ENCODE measurements at places on chromosomes 12 and 14.

GRCh38 chr12:67996347-67996746 lies 7.1 kb downstream of the IFNG-AS1 start:
- DNase-seq = no peak

DNA sequence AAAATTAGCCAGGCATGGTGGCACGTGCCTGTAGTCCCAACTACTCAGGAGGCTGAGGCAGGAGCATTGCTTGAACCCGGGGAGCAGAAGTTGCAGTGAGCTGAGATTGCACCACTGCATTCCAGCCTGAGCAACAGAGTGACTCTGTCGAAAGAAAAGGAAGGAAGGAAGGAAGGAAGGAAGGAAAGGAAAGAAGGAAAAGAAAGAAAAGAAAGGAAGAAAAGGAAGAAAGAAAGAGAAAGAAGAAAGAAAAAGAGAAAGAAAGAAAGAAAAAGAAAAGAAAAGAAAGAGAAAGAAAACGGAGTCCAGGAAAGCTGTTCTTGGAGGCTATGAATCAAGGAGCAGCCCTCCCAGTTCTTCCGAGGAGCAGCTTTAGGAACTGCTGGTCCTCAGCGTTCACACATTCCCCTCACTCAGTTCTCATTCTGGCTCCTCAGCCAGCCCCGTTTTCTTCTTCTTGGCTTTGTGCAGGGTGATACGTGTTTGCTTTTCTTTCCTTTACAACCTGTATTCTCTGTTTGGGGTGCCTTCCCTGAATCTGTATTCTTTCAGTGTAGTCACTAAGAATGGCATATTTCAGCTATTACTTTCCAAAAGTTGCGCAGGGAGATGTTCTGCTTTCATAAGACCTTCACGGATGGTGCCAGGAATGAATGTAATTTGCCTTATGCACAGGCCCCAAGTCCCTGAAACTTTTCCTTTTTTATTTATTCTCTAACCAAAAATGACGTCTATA lies 12.2 kb downstream of the FBXL14 start:
- DNase-seq = no peak

DNA sequence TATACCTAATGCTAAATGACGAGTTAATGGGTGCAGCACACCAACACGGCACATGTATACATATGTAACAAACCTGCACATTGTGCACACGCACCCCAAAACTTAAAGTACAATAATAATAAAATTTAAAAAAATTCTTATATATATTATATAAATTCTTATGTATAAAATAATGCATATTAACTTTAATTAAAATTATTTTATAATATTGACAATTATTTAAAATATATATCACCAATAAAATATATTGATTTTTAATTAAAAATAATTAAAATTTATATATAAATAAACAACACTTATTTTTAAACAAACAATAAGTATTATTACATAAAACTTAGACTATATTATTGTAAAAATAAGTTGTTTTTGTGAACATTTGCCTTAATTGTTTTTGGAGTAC lies 188.8 kb downstream of the SYT1 start:
- no peak for DNase-seq

- peak; percentile 16 for DNase-seq
Observed at GRCh38 chr12:67651132-67651695, 2.7 kb downstream of the DYRK2 start.

DNA sequence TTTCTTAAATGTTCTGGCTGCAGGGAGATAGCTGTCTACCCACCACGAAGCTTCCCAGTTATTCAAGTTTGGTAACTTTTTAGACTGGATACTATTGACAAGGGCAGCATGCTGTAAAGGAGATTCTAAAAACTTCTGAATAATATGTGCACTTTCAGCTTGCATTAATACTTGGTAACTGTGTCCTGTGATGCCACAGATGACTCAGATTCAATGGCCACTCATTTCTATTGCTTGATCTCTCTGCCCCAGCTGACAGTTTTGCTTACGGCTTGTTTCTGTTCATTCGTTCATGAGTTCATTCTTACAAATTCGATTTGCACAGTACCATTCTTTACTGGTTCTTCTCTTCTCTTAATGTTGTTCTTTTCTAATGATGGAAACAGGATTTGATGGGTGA lies 142.8 kb downstream of the PELI2 start:
- no peak for DNase-seq

- DNase-seq = no peak
Observed at GRCh38 chr14:100841066-100841760, 15.3 kb downstream of the MEG3 start.

DNA sequence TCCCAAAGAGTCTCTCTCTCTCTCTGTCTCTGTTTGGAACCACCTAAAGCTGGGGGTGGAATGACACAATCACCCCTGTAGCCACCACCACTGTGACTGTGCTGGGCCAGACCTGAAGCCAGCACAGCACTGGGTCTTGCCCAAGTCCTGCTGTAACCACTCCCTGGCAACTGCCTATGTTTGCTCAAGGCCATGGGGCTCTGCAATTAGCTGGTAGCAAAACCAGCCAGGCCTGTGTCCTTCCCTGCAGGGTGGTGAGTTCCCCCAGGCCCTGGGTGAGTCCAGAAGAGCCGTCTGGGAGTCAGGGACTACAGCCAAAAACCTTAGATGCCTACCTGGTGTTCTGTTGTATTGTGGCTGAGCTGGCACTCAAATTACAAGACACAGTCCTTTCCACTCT lies 50.8 kb downstream of the DGLUCY start:
- DNase-seq = no peak

- no peak for DNase-seq
Observed at GRCh38 chr14:31884776-31885379, 192.2 kb upstream of the ARHGAP5 start.

- no peak for DNase-seq
Observed at GRCh38 chr12:40697566-40698259, 5.5 kb downstream of the CNTN1 start.

GRCh38 chr14:65471038-65471878 lies 58.7 kb downstream of the FUT8 start:
- no peak for DNase-seq

DNA sequence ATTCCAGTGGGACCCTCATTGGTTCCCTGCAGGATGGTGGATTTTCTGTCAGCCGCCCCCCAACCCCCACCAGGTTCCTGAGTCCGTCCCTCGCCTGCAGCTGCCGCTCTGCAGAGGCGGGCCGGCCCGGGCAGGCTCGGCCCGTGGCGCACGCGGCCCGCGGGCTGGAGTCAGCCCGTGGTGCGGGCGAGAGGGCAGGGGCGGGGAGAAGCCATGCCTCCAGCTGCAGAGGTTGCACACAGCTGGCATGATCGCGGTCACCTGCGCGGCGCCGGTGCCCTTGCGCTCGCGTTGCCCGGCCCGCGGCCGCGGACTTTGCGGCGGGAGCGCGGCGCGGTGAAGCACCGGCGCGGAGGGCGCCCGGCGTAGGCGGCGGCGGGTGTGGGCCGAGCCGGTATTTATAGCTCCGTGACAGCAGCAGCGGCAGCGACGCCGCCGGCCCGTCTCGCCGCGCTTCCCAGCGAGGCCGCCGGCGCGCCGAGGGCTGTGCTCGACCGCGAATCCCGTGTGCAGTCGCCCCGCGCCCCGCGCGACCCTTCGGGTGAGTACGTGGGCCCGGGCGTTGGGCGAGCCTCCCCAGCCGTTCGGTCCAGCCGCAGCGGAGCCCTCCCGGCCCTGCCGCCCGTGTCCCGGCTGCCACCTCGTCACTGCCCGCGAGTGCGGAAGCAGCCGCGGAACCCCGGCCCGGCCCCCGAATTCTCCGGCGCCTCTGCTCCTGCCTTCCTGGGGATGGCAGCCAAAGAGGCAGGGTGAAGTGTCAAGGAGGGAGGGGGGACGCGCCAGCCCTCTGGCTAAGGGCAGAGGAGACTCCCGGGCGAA lies at the start of gene TMEM117:
TSS of gene TMEM117 (plus strand) at position 426 of the 819 bp plus-strand sequence.
- DNase-seq = peak; percentile 71

- no peak for DNase-seq
Observed at GRCh38 chr14:69985463-69985862, 106.2 kb downstream of the SMOC1 start.

GRCh38 chr14:69355607-69356281 lies 42.4 kb downstream of the ERH start:
- no peak for DNase-seq

- no peak for DNase-seq
Observed at GRCh38 chr12:68962877-68963855, 30.2 kb upstream of the CPM start.

DNA sequence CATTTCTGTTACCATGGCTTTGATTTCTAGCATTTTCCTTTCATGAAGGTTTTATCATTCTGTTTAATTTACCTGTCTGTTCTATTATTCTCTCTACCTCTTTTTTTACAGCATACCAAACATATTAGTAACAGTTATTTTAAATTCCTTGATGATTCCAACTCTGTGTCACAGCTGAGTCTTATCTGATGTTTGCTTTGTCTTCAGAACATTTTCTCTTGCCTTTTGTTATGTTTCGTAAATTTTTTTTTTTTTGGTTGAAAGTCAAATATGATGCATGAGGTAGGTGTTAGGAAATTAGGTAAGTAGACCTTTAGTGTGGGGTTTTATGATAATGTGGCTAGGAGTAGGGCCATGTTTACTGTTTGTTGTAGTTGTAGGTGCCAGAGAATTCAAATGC lies 496.4 kb downstream of the FOXG1 start:
- DNase-seq = no peak

GRCh38 chr12:53482626-53483168 lies 16.6 kb downstream of the MAP3K12 start:
- DNase-seq = no peak

DNA sequence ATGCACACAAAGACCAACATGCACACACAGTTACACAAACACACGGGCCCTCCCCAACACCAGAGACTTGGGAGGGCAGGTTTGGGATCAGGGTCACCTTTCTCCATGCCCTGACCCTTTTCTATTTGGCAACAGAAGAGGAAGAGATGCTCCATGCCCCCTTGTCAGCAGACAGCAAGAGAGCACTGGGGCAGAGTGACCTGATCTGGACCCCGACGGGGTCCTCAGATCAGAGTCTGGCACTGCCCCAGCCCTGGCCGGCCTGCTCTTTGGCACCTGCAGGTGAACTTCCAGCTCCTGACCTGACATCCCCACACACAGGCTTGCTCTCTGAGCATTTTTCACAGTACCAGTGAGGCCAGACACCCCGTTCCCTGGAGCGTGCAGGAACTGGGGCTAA lies 21.4 kb downstream of the ADCY6 start:
- no peak for DNase-seq

- DNase-seq = no peak
Observed at GRCh38 chr14:61489512-61489911, 168.1 kb downstream of the PRKCH start.

GRCh38 chr14:84442521-84442920 lies 1087.4 kb upstream of the FLRT2 start:
- no peak for DNase-seq

DNA sequence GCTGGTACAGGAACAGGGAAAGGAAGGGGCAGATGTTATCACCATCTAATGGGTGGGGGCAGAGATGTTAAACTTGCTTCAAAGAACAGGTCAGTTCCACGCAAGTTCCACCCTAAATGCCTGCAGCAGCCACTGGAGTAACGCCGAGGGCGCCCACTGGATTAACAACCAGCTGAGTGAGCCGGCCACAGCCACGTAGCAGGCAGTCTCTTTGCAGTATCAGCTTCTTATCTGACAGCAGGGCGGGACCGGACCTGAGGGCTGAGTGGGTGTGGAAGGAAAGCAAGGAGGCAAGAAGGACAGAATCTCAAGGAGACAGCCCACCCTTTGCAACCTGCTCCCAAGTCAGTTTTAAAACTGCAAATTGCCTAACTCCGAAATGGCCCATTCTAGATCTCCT lies 38.4 kb upstream of the FOXN3 start:
- DNase-seq = no peak

- DNase-seq = no peak
Observed at GRCh38 chr14:42778984-42779383, 1172.3 kb downstream of the LRFN5 start.

- no peak for DNase-seq
Observed at GRCh38 chr14:102686196-102686801, 91.0 kb upstream of the TRAF3 start.

- DNase-seq = no peak
Observed at GRCh38 chr14:80868260-80868659, 73.3 kb downstream of the CEP128 start.

DNA sequence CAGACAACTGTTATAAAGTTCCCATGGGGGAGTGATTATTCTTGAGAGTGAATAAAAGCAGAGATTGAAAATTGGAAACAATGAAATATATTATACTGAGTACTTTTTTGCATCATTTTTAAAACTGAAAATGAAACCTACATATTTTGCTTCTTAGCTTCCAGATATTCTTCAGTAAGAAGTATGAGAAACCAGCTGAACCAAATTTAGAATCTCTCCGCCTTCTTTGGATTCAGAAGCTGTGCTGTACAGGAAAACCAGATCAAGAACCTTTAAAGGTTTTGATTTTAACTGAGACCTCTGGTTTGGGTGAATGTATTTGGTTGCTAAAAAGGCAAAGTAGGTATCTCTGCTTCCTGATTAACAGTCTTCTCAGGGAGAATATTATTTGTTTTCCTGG lies 109.4 kb downstream of the AKAP6 start:
- DNase-seq = no peak

DNA sequence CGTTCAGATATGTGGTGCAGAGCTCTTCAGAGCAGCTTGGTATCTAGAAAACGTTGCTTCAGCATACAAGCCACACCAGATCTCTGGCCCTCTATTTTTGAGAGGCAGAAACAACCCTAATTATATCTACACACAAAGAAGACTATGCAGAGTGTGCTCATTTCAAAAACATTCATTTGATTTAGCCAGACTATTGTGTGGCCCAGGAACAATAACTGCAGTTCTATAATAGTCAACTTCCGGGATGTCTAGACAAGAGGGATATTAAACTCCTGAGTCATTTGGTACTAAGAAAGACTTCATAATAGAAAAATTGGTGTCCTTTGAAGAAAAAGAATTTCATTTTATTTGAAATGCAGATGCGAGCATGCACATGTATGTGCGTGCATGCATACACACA lies 153.8 kb downstream of the PELI2 start:
- no peak for DNase-seq

DNA sequence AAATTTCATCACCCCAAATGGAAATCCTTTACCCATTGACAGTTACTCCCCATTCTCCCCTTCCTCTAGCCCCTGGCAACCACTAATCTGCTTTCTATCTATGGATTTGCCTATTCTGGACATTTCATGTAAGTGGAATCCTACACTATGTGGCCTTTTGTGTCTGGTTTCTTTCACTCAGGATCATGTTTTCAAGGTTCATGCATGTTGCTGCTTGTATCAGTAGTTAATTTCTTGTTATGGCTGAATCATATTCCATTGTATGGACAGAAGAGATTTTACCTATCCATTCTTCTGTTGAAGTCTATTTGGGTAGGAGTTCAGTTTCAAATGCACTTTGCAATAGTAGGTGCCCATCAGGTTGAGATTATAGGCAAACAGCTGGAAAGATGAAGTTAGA lies 1.4 kb downstream of the RFC5 start:
- DNase-seq = no peak

DNA sequence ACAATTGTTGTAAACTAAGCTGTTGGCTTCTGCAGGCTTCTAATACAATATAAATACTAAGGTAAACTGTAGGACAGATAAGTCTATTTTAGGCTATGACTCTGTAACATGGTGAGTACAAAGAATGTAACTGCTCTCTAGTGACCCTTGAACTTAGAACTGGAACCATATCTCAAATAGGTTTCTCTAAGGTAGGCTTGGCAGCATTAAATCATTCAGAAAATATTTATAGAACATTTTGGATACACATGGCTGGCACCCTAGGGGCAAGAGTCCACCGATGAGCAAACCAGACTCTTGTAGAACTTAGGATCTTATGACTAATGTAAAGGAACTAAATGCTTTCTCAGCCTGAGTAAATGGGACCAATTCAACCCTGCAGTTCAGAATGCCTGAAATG lies 19.4 kb upstream of the SLC25A3 start:
- DNase-seq = no peak
